ENCODE measurements at places on chromosomes 13 and 19.

DNA sequence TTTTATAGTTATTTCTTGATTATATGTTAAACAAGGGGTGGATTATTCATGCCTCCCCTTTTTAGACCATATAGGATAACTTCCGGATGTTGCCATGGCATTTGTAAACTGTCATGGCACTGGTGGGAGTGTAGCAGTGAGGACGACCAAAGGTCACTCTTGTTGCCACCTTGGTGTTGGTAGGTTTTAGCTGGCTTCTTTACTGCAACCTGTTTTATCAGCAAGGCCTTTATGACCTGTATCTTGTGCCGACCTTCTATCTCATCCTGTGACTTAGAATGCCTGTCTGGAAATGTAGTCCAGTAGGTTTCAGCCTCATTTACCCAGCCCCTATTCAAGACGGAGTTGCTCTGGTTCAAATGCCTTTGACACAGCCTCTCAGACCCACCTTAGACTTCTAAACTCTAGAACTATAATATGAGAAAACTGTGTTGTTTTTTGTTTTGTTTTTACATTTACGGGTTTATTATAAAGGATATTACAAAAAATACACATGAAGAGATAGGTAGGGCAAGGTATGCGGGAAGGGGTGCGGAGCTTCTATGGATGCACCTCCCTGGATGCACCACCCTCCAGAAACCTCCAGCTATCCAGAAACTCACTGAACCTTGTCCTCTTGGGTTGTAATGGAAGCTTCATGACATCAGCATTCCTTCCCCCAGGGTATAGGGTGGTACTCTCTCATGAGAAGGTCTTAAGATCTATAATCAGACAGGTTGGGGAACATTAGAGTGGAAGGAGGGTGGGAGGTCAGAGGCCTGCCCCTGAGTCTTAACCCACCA, 15.8 kb upstream of the SPRYD7 start:
- no peaks in the 10 kb centered on the region for H3K27me3 ChIP-seq
- no peaks in the 10 kb centered on the region for H3K4me1 ChIP-seq
- no peak overlapping the region for H3K27ac ChIP-seq

DNA sequence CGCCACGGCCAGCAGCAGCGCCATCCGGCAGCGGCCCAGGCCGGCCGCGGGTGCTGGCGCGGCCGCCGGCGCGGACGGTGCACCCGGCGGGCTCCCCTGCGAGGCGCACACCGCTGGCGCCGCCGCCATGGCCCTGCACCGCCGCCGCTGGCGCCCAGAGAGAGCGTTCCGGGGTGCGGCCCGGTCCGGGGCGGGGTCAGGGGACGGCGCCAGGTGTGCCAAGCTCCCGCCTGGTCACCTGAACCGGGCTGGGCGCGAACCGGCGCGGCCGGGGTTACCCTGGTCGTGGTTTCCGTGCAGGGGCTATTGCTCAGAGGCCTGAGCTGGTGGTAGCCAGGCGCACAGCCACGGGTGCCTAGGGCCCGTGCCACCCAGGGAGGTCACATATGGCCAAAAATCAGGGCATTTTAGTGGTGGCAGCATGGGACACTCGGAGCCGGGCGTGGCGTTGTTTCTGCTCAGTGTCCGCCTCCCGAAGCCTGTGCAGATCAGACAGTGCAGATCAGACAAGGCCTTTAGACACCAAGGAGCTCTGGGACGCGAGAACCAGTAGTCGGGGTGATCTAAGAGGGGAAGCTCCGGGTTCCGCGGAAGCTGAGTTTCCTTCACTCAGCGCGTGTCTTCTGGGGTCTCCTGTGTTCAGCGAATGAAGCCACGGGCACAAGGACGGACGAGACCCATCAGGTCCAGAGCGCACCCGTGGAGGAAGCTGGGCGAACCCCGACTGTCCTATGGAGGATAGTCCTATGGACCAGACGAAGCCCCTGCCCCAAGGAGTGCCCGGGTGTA, at the start of gene TMEM238:
TSS of gene TMEM238 (minus strand) at position 162 of the 789 bp plus-strand sequence. CDS start at position 129, 33 bp downstream.
- peak; percentile 38 for DNase-seq
- peak within 1 kb of the TSS; percentile 77 for H3K4me3 ChIP-seq
- H3K4me1 ChIP-seq, result peaks cover 18% of the 10 kb centered on the region

DNA sequence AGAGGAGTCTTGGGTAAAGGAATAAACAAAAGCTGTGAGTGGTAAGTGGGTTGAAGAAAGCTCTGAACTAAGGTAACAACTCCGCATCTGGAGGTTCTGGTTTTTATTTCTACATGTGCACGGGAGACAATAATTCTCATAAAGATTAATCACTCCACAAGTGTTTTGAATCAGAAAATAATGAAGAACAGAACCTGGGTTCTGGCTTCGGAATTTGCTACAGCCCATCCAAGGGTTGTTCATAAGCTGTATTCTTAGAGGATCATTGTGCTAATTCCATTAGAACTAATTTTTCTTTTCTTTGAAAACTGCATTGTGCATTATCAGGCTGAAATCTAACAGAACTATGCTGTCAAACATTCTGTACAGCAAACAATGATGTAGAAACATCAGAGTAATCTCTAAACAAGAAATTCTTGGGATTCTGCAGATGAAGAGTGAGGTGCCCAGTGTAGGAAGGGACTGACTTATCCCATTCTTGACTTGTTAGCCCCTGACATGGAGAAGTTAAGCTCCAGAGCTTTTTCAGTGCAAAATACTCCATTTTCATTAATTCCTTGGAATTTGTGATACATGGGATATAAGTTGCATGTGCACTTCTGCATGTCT, 368.2 kb downstream of the COG6 start:
- no peak overlapping the region for H3K27ac ChIP-seq
- H3K27me3 ChIP-seq, result no peaks in the 10 kb centered on the region
- no peak for DNase-seq
- no peak overlapping the region for H3K4me3 ChIP-seq
- H3K4me1 ChIP-seq, result no peaks in the 10 kb centered on the region

- no peaks in the 10 kb centered on the region for H3K27me3 ChIP-seq
- no peak for DNase-seq
- H3K27ac ChIP-seq, result no peak overlapping the region
- H3K36me3 ChIP-seq, result no peaks in the 10 kb centered on the region
- H3K4me1 ChIP-seq, result no peaks in the 10 kb centered on the region
- no peak overlapping the region for H3K4me3 ChIP-seq
These were observed 77.9 kb downstream of the CACNA1A start for GRCh38 chr19:13428352-13428751.

GRCh38 chr13:39315796-39316195, 277.5 kb downstream of the NHLRC3 start:
- no peak for DNase-seq
- no peaks in the 10 kb centered on the region for H3K36me3 ChIP-seq
- no peak overlapping the region for H3K27ac ChIP-seq
- peaks cover 5% of the 10 kb centered on the region for H3K4me1 ChIP-seq

- no peak for DNase-seq
- H3K27ac ChIP-seq, result peak overlapping the region; percentile 53
- no peaks in the 10 kb centered on the region for H3K4me1 ChIP-seq
- H3K36me3 ChIP-seq, result no peaks in the 10 kb centered on the region
These were observed 32.0 kb downstream of the RUBCNL start for GRCh38 chr13:46355088-46355468.

- DNase-seq, result no peak
- H3K27me3 ChIP-seq, result no peaks in the 10 kb centered on the region
- no peak overlapping the region for H3K27ac ChIP-seq
- no peaks in the 10 kb centered on the region for H3K36me3 ChIP-seq
These were observed 440.5 kb downstream of the ITGBL1 start for GRCh38 chr13:101893021-101893420.

Data from breast epithelium (tissue), 4 donors.